ENCODE measurements at places on chromosomes 16 and 17.

DNA sequence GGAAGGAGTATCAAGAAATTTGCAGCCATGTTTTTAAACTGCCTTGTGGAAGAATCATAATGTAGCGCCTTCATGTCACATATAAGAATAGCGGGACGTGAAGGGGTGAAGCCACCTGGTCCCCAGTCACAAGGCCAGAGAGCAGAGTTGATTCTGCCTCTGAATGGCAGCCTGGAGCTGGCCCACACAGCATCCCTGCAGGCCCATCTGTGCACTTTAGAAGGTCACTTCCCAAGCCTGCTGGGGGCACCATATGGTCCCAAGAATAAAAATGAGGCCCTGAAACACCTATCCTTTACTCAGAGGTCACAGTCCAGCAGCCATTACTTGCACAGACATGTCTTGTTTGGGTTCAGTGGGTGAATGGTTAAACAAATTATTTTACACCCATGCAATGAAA lies 15.0 kb downstream of the CD300E start:
- no peak for DNase-seq

DNA sequence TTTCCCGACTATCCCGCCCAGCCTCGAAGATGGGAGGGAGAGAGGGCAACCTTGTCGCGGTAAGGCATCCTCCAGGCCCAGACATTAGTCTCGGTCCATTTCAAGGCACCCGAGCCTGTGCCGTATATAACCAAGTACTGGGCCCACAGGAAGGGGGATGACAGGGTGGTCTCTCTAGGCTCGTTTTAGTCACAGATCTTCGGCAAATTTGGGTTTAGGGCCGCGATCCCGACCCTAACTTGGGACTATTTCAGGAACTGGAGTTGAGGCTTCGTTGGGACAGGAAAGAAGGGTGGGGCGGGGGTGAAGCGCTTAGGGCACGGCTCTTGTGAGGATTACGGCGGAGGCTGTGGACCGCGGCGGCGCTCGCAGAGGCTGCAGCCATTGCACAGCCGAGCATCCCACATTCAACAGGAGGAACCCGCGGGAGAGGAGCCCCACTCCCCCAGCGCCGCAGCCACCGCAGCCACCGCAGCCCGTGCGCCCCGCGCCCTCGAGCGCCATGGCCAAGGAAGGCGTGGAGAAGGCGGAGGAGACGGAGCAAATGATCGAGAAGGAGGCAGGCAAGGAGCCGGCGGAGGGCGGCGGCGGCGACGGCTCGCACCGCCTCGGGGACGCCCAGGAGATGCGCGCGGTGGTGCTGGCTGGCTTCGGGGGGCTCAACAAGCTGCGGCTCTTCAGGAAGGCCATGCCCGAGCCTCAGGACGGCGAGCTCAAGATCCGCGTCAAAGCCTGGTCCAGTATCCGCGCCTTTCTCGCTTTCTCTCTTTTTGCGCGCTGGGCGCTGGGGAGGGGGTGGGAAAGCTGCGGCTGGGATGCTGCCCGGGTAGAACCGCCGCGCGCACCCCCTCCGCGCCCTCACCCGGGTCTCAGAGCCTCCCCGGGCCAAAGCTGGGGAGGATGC lies at the start of gene VAT1L:
TSS of gene VAT1L (plus strand) at position 384 of the 904 bp plus-strand sequence. CDS start at position 503, 119 bp downstream.
- DNase-seq: peak; percentile 38

DNA sequence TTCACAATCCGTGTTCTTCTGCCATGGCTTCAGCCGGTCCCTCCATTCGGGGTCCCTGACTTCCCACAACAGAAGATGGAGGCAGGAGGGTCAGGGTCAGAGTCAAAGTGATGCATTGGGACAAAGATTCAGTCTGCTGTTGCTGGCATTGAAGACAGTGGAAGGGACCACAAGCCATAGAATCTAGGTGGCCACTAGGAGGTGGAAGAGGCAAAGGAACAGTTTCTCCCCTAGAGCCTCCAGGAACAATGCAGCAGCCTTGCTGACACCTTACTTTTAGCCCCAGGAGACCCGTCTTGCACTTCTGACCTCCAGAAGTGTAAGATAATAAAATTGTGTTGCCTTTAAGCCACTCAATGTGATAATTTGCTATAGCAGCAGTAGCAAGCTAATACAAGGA lies 55.9 kb downstream of the MFSD11 start:
- no peak for DNase-seq

DNA sequence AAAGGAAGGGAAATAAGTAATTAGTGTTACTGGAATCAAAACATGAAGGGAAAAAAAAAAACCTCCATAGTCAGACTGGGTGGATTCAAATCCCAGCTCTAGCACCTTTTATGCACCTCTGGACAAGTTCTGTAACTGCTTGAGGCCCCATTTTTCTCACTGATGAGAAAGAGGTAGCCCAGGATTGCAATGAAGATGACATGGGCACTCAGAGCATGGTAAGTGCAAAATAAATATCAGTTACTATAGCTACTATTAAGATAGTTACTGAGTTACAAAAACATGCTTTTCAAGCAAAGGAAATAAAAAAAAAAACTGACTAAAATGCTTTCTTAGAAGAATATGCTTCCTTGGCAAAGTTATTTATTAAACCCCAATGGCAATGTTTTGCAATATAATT lies 58.8 kb downstream of the CEP95 start:
- DNase-seq: no peak
